ENCODE measurements at places on chromosomes 4 and X.

DNA sequence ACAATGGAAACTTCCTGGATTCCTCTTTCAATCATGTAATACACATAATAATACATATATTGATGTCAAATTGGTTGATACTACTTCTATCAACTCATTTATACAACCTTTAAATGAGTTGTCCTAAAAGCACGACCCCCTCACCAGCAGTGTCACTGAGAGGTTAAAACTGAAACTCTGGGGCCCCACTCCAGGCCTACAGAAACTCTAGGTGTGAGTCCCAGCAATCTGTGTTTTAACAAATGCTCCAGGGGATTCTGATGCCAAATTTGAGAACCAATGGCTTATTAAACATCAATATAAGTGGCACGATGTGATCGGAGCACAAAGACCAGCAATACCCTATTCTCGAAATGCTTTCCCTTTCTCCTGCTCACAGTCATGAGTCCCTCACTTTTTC lies 47.9 kb downstream of the ATP8A1 start:
- DNase-seq: no peak

- no peak for DNase-seq
Measured at GRCh38 chr4:80471756-80472155, 136.2 kb downstream of the CFAP299 start.

- no peak for DNase-seq
Measured at GRCh38 chr4:138677212-138677611, 338.4 kb upstream of the NOCT start.

DNA sequence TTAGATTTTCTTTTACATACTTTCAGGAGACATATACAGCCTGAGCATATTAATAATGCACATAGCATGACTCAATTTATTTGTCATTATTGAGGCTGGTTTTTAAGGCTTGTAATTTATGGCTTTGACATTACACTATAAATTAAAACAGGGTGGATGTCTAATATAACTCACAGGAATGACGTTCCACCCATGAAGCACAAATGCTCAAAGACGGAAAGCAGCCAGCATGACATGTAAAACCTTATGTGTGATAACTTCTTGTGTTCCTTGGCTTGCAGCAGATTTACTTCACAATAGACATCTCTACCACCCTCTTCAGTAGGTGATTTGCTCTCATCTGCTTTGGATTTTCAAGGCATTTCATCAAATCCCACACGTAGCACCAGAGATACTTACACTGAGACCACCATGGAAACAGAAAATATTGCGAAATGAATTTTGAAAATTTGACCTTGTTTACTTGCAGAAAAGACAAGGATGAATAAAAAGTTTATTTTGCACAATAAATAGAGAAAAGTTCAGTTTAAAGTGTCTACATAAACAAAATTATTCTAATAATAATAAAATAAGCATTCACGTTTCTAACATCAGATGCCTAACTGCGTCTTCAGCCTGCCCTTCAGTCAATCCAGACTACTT lies 64.7 kb upstream of the BTC start:
- no peak for DNase-seq

DNA sequence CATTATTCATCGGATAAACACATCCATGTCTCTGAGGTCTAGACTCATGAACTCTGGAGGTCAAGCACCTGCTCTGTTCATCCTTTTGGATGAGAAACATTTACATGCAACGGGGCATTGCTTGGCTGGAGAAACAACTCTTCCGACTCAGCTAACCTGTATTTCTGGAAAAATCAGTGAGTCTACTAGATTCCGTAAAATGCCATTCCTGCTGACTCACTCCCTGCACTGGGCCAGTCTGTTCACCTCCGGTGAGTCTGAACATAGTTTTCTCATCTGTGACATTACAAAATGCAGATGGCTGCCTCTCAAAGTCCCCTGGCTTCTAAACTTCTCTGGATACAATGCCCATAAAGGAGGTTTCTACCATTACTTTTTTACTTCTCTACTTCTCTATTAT lies 185.7 kb upstream of the HS3ST1 start:
- DNase-seq: no peak

- DNase-seq: no peak
Measured at GRCh38 chrX:51922561-51922960, 29.1 kb downstream of the MAGED1 start.

DNA sequence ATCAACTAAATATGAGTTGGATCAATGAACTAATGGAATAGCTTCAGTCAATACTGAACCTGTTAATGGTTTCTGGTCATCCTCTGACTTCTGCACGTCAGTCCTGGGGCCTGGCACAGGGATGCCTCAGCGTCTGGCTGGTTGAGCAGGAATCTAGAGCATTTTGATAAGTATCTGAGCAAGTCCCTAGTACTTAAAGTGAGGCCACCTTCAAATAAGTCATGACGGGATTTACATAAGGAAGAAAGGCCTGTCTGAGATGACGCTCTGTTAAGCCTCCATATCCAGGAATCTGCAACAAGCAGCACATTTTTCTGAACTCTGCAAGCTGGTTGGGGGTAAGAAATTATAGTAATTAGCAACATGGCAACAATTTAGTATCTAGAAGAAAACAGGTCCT lies 83.2 kb upstream of the TBC1D9 start:
- no peak for DNase-seq

DNA sequence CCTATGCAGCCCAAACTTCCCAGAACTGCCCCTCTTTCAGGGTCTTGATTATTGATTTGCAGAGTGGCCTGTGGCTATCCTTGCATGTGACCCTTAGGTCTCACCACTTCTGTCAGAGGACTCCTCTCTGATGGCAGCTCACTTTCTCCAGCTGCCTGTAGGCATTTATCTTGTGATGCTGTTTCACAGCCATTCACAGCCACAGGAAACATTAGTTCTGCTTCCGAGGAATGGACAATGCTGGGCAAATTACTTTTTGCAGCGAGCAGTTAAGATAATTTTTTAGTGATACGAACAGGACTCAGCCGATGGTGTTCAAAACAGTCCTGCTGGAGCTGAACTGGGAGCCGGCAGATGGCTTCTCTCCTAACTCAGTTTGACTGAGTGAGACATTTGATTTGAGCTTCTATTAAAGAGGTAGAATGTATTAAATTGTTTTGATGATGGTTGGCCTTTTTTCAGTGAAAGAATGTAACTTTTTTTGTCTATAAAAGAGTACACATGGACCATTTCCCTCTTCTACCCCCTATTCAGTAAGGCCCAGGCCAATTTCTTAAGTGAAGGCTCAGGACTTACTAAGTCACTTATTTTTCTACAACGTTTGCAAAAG lies 58.4 kb upstream of the TMEM150C start:
- no peak for DNase-seq

- DNase-seq: no peak
Measured at GRCh38 chrX:150844016-150844415, 54.5 kb downstream of the CD99L2 start.

Measured in tibial nerve (tissue), 4 donors.